ENCODE measurements at places on chromosomes 12 and 14. TPM values are rescaled to one million over a fixed set of nuclear protein-coding genes. Genes with fewer than 3 reads are reported as not detected.

DNA sequence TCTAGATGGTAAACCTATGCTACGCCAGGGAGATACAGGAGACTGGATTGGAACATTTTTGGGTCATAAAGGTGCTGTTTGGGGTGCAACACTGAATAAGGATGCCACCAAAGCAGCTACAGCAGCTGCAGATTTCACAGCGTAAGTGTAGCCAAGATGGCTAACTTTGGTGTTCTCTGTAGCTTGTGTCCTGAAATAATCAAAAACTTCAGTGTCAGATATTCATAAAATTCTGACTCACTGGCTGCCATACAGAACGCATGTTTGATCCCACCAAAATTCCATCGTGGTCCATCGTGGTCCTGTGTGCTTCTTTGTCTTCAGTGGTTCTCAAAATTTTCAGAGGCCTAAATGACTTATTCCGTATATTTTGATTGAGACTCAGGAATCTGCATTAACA lies 1.3 kb downstream of the STRAP start:
- no peak for DNase-seq

- DNase-seq, result no peak
Measured at GRCh38 chr14:68888883-68889282, 90.2 kb downstream of the ACTN1 start.

GRCh38 chr12:56020423-56021184 lies at the start of gene IKZF4:
IKZF4 (plus strand) TSS chr12:56021043; CDS start chr12:56021494, 451 bp downstream.
- DNase-seq, result peak; percentile 94

GRCh38 chr14:73792481-73792880 lies 59.1 kb upstream of the PTGR2 start:
- DNase-seq, result no peak

DNA sequence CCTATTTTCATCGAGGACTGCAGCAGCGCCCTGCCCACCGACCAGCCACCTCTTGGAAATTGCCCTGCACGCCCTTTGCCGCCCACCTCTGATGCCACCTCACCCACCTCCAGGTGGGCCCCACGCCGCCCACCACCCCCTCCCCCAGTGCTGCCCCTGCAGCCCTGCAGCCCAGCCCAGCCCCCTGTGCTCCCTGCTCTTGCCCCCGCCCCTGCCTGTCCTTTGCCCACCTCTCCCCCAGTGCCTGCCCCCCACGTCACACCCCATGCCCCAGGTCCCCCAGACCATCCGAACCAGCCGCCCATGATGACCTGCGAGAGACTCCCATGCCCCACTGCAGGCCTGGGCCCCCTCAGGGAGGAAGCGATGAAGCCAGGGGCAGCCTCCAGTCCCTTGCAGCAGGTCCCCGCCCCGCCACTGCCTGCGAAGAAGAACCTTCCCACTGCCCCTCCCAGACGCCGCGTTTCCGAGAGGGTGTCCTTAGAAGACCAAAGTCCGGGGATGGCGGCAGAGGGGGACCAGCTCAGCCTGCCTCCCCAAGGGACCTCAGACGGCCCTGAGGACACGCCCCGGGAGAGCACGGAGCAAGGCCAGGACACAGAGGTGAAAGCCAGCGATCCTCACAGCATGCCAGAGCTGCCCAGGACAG lies 96.5 kb downstream of the LGMN start:
- no peak for DNase-seq

GRCh38 chr14:23300687-23301223 lies 1.9 kb downstream of the PPP1R3E start:
- peak; percentile 20 for DNase-seq

DNA sequence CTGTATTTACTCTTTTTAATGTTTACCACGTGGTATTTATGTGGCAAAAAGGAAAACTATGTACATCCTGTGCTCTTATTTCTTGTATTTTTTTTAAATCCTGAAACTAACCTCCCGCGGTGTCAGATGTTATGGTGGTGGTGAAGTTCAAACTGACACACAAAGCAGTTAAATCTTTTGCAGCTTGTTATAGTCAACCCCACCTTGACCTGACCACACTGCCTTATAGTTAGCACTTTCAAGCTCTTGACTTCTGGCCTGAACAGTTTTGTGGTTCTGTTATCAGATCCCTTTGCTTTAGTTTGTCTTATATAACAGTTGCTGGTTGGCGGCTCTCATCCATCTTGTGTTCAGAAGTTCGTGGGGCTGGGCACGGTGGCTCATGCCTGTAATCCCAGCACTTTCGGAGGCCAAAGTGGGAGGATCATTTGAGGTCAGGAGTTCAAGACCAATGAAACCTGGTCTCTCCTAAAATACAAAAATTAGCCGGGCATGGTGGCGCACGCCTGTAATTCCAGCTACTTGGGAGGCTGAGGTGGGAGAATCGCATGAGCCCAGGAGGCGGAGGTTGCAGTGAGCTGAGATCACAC lies 2.1 kb downstream of the UNG start:
- DNase-seq, result no peak

- DNase-seq, result no peak
Measured at GRCh38 chr14:63398952-63399351, 80.2 kb upstream of the GPHB5 start.

RAD9B gene
- 0.77 TPM for total RNA-seq

DNA sequence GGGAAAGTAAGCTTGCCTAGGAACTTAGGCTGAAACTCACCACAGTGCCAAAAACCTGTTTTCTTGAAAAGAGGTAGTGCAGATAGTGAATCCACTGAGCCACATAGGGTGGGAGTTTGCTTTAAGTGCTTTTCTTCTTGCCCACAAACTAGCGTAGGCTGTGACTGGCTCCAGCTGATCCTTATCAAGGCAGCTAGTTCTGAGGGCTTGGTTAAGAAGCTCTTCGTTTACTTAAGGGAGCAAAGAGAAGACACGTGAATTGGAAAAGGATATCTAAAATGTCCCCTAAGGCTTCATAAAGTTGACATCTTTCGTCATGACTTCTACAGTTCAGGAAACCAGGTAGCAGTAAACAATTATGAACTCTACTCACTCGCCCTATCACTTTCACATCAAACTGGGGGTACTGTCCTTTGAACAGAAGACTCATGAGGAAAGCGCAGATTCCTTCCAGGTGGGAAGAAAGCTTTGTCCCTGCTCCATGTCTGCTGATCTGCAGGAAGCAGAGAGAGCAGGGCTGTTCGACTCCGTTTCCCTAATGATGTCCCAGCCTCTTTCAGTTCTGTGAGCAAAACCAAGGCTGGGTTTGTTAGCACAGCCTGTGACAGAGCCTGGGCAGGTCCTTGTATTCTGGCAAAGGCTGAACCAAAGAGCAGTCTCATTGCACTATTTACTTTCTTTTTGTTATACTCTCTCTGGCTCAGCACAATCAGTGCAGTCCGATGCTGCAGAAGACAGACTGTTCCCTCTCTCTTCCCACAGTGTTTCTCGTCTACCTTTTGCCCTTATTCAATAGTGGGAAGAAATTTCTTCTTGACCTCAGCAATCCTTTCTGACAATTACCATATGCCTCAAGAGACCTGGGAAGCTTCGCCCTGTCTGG lies 93.5 kb upstream of the ETV6 start:
- DNase-seq, result peak; percentile 39

- peak; percentile 90 for DNase-seq
Measured at GRCh38 chr12:49200919-49201594, 12.2 kb upstream of the TUBA1A start.

IFNG gene
- not detected for total RNA-seq

- DNase-seq, result no peak
Measured at GRCh38 chr12:7451756-7452155, 7.8 kb upstream of the CD163L1 start.

GRCh38 chr12:88448337-88448915 lies 131.8 kb downstream of the KITLG start:
- DNase-seq, result no peak

DNA sequence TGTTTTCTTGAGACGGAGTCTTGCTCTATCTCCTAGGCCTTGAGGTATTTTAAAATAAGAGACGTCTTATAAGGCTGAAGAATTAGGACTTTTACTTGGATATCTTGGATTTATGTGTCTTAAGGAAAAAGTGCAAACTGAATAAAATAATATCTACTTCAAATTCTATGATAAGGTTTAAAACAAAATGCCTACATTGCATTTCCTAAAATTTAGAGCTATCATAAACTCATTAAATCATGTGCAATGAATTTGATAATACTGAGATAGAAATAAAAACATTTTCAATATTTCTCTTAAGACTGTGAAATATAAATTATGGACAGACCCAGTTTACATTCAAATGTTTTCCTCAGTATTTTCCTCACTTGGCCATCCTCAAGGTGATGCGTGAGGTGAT lies 729.5 kb upstream of the LMO3 start:
- no peak for DNase-seq

DNA sequence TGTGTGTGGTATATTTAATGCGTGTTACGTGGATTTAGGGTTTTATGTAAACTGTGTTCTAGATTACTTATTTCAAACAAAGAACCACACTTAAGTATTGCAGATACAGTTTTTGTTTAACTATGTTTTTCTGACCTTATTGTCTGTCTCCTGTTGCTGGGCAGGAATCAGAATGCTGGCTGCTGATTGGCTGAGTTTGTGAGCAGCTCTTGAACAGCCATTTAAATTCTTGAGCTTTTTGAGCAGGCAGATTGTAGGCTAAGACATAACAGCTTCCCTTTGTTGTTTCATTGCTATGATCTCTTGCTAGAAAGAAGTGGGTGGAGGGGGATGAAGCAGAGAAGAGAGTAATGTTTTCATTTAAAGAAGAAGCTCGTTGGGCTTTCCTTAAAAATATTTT lies 52.2 kb downstream of the ATF7IP start:
- DNase-seq, result peak; percentile 93

GRCh38 chr12:92827836-92828431 lies 101.2 kb downstream of the EEA1 start:
- DNase-seq, result peak; percentile 34

GRCh38 chr12:32493282-32493681 lies 93.9 kb downstream of the FGD4 start:
- no peak for DNase-seq

GRCh38 chr12:27971606-27972005 lies 927 bp downstream of the PTHLH start:
- no peak for DNase-seq

- no peak for DNase-seq
Measured at GRCh38 chr14:90628825-90629224, 187.4 kb downstream of the TTC7B start.

DNA sequence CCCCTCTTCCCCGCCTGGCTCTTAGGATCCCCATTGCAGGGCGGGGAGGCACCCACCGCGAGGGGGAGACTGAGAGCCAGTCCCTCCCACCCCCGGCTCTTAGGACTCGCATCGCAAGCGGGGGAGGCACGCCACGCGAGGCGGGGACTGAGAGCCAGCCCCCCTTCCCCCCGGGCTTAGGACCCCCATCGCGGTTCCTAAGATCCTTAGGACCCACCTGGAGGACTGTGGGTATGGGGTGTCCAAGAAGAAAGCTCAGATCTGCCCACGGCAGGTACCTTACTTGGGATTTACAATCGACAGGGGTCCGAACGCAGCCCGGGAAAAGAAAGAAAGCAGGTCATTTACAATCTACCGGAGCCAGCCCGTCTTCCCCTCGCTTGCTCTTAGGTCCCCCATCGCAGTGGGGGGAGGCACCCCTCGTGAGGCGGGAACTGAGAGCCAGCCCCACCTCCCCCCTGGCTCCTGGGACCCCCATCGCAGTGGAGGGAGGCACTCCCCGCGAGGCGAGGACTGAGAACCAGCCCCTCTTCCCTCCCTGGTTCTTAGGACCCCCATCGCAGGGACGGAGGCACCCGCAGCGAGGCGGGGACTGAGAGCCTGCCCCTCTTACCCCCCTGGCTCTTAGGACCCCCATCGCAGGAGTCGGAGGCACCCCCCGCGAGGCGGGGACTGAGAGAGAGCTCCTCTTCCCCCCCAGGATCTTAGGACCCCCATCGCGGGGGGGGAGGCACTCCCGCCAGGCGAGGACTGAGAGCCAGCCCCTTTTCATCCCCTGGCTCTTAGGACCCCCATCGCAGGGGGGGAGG lies 43.7 kb downstream of the DDX11 start:
- DNase-seq, result peak; percentile 29

DNA sequence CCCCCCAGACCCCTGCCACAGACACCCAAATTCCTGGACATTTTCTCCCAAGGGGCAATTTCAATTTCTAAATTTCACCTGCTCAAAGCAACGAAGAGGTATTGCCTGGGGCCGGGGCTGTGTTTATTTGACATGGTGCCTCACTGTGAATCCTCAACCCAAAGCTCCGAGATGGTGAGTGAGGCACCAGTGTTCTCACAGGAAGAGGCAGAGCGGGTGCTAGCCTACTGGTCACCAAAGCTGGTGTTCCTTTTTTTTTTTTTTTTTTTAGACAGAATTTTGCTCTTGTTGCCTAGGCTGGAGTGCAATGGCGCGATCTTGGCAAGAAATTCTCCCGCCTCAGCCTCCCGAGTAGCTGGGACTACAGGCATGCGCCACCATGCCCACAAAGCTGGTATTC lies 14.8 kb upstream of the SH2B3 start:
- DNase-seq, result no peak

ACOT4 gene
- total RNA-seq, result 1.7 TPM

- no peak for DNase-seq
Measured at GRCh38 chr14:66629499-66629898, 121.6 kb downstream of the GPHN start.

DNA sequence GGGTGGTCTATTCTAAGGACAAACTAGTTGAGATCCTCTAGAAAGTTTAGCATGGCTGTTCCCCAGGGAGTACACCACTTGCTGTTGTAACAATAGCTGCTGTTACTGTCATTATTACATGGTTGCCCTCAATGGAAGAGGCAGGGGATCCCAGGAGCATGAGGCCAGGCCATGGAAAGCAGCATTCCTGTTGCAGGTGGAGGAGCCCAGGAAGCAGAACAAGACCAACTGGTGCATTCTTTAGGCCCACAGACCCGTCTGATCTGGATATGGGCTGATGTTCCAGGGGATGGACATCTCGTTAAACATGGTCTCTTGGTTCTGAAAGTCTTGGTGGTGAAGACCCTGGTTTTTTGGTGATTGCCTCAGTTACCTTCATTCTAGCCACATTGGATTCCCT lies 109.2 kb upstream of the WSCD2 start:
- no peak for DNase-seq

- no peak for DNase-seq
Measured at GRCh38 chr14:104290058-104290667, 151.8 kb downstream of the KIF26A start.

- peak; percentile 97 for DNase-seq
Measured at GRCh38 chr12:124236625-124237031, 58.3 kb upstream of the RFLNA start.

BMP4 gene
- total RNA-seq, result 77.5 TPM

- DNase-seq, result peak; percentile 73
Measured at GRCh38 chr12:30219047-30219446, 435.3 kb upstream of the TMTC1 start.

CCDC198 gene
- total RNA-seq, result not detected

GRCh38 chr12:93879476-93880421 lies 202.6 kb downstream of the CRADD start:
- DNase-seq, result peak; percentile 55

GRCh38 chr12:726281-727140 lies 25.9 kb upstream of the WNK1 start:
- peak; percentile 28 for DNase-seq

DNA sequence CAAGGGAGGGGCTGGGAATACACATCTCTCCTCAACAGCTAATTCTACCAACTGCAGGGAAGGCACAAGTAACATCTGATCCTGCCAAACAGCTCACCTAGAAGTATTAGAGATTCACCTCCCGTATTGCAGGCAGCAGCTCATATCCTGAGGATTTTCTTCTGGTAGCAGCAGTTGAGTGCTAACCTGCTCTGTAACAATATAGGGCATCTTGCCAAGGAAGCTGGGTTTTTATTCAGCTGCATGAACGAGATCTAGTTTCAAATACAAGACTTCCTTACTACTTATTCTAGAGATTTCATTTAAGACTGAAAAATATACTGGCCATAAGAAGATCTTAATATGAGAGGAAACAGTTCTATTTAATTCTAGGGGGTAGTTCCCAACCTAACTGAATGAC lies 261.4 kb upstream of the USP15 start:
- DNase-seq, result no peak

All from fibroblast of lung (primary cell).